ENCODE measurements at places on chromosomes 5 and 9. TPM values are rescaled to one million over a fixed set of nuclear protein-coding genes. Genes with fewer than 3 reads are reported as not detected.

DNA sequence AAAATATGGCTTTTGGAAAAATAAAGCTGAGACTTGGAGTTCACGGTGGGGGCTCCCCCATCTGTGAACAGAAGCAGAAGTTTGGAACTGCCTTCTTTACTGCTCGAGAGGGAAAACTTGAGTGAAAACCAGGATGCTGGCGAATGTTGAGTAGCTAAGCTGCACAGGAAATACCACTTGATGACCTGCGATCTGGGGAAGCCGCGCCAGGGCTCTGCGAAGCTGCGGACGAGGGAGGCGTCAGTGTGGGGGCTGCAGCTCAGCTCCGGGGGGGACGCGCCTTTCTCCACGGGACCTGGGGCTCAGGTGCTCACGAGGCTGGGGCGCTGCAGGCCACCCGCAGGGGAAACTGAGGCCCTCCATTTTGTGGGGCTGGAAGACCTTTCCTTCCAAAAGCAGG is 62.3 kb downstream of the TENT4A start:
- no peak for DNase-seq

Gene SLC6A3
- not detected for total RNA-seq

Gene PCDHB3
- total RNA-seq = 2.3 TPM

GRCh38 chr5:124981901-124982300 is 235.5 kb upstream of the ZNF608 start:
- DNase-seq = no peak

GRCh38 chr9:78358329-78359051 is 61.6 kb downstream of the PSAT1 start:
- DNase-seq = no peak

GRCh38 chr5:72183101-72183520 is 75.8 kb downstream of the MAP1B start:
- DNase-seq = no peak

DNA sequence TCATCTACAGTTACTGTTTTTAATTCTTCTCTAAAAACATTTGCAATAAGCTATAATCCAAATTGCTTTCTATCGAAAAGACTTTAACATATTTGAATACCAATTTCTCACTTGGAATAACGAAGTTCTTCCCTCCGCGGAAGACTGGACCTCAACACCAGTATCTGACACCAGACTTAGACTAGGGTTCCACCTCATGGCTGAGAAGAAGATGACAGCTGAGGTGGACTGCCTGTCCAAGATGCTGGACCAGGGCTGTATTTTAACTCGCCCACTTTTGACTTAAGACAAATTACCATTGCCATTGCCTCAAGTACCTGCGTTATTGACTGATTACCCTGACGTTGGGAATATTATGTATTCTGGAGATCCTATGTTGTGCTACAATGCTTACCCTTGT is 34.1 kb downstream of the ZMAT2 start:
- DNase-seq = no peak

Gene ACOT12
- not detected for total RNA-seq

DNA sequence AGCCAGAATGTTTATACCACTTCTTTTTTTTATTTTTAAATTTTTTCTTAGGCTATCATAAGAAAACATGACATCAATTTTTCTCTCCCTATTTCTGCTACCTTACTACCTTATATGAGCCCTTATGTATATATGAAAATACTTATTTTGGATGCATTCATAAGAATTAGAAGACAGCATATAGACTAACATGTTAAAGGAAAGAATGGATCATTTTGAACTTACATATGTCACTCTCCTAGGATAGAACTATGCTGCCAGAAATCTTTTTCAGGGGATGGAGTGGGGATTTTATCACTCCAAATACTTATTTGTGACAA is 51.8 kb downstream of the SNX24 start:
- no peak for DNase-seq

GRCh38 chr9:112408275-112408674 is 28.4 kb downstream of the HSDL2 start:
- DNase-seq = no peak

GRCh38 chr9:135468854-135469521 is 10.6 kb upstream of the PPP1R26 start:
- no peak for DNase-seq

DNA sequence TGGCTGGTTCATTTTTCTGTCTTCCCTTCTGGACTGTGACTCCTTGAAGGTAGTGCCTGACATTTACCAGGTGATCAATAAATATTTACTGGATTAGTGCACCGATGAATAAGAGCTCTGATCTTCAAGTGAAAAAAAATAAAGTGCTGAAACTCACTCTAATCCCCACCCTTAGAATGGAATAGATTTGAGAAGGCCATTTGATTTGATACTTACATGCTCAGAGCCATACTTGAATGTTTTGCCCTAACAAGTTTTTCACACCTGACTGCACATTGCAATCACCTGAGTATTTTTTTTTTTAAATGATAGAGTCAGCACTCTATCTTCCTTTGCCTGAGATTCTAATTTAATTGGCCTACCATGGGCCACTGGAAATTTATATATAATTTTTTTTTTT is 105.7 kb downstream of the LRRC70 start:
- no peak for DNase-seq

DNA sequence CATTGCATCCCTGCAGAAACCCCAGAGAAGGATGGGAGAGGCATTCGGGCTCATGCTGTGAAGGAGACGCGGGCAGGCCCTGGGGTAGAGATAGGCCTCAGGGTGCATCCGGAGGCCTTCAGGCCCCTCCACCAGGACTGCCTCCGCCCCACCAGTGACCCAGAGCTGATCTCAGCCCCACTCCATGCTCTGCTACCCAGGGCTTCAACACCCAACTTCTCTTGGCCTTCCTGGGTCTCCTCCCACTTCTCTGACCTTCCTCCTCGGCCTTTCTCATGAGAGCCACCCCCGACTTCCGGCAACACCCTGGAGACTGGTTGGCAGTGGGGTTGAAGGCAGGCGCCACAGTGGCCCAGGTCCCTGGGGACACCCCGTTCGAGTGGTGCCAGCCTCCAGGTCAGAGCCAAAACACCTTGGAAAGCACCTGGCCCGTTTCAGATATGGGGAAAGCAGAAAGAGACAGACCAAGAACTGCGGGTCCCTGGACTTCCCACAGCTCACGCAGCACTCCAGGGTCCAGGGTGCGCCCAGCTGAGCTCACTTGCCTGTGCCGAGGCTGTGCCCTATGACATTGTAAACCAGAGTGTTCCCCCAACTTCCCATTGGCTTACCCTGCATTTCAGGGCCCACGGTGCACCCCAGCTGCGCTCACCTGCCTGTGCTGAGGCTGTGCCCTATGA is 65.1 kb upstream of the OLFM1 start:
- no peak for DNase-seq

DNA sequence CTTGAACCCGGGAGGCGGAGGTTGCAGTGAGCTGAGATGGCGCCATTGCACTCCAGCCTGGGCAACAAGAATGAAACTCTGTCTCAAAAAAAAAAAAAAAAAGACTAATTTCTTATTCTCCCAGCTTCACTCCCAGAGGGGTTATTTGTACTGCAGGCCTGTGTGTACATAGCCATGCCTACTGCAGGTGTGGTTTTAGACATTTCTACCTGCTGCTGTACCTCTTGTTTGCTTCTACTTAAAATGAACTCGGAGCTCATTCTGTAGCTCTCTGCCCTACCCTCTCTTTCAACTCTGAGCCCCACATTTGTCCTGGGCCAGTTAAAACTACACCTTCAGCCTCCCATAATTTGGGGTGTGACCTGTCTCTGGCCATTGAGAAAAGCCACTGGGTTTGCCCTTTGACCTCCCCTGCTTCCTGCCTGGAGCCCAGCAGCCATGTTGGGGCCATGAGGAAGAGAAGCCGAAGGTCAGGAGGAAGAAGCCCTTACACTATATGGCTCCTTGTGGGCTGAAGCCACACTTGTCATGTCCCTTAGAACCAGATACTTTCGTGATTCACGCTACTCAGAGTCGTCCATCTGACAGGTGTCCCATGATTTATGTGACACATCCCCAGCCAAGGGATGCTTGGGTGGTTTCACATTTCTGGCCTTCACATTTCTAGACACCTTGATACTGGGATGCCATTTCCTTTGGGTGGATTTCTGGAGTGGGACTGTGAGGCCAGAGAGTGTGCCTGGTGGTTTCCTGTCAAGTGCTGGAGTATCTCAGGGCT is 9.4 kb upstream of the CARD19 start:
- DNase-seq = no peak

Gene GABRA6
- not detected for total RNA-seq

DNA sequence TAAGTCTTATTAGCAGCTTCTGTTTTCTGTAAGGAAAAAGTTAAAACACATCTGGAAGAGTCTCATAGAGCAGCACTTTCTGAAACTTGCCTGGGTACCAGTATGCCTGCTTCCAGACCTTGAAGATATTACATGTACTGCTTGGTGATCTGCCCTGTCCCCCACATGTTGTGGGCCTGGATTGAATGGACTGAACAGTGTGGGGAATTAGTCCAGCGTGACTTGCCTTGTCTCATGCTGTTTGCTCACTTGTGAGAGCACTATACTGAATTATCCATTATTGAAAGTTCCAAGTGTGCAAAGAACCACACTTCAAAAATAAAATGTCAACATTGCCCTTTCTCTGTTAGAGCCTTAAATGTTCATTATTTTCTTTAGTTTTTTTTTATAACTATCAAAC is 8.9 kb downstream of the CTNNA1 start:
- no peak for DNase-seq

DNA sequence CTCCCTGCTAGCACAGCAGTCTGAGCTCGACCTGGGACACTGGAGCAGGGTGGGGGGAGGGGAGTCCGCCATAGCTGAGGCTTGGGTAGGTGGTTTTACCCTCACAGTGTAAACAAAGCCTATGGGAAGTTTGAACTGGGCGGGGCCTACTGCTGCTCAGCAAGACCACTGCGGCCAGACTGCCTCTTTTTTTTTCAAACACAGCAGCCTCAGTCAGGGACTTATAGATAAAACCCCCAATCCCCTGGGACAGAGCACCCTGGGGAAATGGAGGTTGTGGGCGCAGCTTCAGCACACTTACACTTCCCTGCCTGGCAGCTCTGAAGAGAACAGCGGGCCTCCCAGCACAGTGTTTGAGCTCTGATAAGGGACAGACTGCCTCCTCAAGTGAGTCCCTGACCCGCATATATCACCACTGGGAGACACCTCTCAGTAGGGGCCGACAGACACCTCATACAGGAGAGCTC is 151.1 kb upstream of the APC start:
- no peak for DNase-seq

DNA sequence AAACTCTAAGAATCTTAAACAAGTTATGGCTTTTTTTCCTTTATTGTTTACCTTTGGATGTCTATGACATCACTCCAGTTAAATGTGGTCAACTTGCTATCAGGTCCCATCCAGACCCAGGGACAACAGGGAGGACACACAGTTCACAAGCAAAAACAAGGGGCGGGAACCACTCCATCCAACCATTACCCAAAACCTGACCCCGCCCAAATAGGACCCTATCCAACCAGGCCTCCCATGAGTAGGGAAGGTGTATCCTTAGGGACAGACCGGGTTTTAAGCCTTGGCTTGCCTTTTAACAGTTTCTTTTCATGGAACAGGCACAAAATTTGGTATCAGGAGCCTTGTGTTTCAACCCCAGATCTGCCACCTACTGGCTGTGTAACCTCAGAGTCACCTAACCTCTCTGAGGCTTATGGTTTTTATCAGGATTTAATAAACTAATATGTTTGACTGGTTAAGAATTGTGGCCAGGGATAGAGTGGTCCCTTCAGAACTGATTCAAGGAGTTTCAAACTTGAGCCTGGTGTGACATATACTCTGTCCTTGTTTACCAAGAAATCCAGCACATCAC is 127.7 kb upstream of the RAD23B start:
- DNase-seq = no peak

GRCh38 chr9:5718296-5719032 is 89.6 kb downstream of the RIC1 start:
- DNase-seq = no peak

GRCh38 chr5:141853895-141854626 is 24.1 kb downstream of the PCDH1 start:
- no peak for DNase-seq

DNA sequence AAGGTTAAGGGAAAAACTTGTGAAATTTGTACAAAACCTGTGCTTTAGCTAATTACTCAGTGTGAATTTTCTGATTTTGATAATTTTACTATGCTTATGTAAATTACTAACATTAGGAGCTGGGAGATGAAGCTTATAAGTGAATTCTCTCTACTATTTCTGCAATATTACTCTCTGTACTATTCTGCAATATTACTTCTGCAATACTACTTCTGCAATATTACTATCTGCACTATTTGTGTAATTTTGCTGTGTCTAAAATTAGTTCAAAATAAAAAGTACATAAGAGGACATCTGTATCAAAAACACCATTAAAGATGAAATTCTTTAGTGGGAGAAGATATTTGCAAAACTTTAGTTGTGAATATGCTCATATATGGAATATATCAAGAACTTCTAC is 62.9 kb downstream of the C9 start:
- DNase-seq = no peak

Gene CYLC2
- not detected for total RNA-seq

GRCh38 chr5:144329681-144330080 is 159.0 kb downstream of the KCTD16 start:
- no peak for DNase-seq

DNA sequence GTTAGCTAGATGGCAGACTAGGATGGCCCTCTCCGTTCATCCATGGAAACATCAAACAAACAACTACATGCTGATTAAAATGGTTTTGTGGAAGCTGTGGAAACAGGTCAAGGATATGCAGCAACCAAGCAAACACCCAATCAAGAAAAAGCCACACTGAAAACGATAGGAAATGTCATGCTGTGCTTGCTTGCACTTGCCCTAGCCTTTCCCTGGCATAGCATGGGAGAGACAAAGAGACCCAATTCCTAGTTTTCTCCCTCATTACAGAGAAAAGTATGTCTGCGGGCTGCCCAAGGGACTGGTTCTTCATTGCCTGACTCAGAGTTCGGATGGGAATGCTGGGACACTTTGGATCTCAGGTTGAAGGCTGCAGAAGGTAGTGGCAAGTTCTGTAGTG is 98.7 kb downstream of the FANCC start:
- no peak for DNase-seq

DNA sequence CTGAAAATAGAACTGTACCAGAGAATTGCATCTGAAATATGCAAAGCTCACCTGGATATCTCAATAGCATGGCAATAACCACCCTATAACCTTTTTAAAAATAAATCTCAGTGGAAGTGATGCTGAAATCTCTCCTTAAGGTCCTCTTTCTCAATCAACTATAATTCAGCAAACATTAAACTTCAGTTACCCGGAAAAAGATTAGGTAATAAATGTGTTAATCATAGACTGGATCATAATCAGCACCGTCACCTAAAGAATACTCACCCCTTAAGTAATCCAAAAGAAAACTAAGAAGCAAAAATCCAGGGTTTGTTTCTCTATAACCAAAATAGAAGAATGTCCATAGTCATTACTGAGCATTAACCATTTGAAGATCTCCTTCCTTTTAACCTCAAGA is 44.3 kb upstream of the DENND4C start:
- no peak for DNase-seq

Gene SIT1
- 3.8 TPM for total RNA-seq

Gene RFX3
- total RNA-seq = 14.0 TPM

GRCh38 chr5:12611132-12611531 is 706.9 kb upstream of the CTNND2 start:
- DNase-seq = no peak

Gene FBP2
- not detected for total RNA-seq

Measured in thyroid gland (tissue), 4 donors.